Activated CD8-positive, alpha-beta memory T cell treated with anti-CD3 and anti-CD28 coated beads, Interleukin-2, amount 50 U/mL, for 48 hours (primary cell): ENCODE measurements at places on chromosomes 4 and X.

DNA sequence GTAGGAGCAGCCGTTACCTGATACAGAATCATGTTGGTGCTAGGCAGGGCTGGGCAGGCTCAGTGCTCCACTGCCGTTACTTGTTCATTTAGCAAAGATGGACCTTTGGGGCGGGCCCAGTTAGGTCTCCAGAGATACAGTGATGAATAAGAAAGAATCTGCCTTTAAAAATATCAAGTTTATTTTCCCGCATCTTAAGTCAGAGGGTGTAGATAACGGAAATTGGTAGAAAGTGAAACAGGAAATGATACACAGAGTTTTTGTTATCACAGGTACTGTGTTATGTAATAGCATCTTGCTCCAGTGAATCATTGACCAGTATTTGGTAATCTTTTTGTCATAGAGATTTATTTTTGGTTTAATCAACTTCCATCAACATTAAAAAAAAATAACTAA, 5.5 kb downstream of the TMEM131L start:
- DNase-seq: no peak

DNA sequence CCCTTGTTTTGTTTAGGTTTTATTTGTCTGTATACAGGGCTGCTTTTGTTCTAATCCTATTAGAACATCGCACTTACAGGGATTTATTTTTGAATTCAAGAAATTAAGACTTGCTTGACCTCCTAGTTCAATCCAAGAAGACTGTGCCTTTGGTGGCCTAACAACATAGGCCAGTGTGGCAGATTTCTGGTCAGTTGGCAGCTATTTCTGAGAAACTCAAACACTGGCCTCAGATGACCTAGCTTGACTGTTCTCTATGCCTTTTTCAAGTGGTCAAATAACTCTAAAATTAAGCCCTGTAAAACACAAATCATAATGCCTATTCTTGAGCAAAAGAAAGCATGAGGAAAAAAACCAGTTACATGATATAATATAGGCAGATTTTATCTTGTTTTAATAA, 89.3 kb upstream of the GPR34 start:
- DNase-seq: no peak

DNA sequence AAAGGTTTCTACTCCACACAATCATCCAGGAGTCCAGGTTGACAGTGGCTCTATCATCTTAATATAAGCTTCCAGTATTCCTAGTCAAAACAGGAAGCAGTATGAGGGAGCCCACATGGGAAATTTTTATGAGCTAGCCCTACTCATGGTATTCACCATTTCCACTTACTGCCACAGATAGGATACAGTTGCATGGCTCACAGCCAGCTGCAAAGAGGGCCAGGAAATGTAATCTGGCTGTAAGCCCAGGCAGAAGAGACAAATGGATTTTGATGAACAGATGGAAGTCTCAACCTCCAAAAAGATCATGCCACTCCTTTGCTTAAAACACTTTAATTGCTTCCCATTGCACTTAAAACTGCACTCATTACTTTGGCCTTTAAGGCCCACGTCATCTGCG, 150.6 kb downstream of the ADAMTS3 start:
- DNase-seq: no peak

GRCh38 chr4:20394512-20394911, 142.8 kb downstream of the SLIT2 start:
- DNase-seq: no peak

GRCh38 chr4:140174543-140174942, 20.6 kb upstream of the MAML3 start:
- no peak for DNase-seq

- no peak for DNase-seq
Observed at GRCh38 chr4:108466936-108467902, 153.2 kb upstream of the RPL34 start.

- no peak for DNase-seq
Observed at GRCh38 chr4:8852118-8852704, 19.4 kb downstream of the HMX1 start.

DNA sequence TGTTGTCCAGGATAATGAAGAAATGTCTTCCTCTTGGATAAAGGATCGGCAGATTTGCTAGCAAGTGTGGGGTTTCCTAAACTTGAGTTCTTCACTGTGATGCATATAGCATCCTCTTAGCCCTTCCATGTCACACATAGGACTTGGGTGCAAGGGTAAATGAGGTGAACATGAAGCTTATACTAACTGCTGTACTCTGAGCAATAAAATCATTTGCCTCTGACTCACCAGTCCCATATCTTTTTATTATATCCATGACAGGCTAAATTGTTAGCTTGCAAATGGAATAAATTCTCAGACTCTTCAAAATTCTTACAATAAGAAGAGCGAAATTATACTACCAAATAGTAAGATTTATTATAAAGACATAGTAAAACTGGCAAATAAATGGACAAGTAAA, 14.7 kb upstream of the TBC1D1 start:
- DNase-seq: no peak

DNA sequence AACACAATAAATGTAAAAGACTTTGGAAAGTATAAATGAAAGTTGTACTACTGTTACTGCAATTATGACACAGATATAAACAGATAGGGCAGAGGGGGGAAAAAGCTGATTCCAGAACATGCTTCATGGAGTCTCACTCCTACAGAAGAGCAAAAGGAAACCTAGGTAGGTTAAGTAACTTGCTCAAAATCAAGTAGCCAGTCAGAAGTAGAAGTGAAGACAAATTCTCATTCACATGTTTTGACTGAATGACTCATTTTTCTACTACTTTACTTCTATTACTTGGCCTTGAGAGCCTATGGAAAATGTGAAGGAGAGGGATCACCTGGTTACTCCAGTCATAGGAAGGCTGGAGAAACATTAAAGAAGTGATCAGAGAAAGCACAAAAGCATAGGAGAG, 23.6 kb upstream of the RASGEF1B start:
- no peak for DNase-seq

- DNase-seq: no peak
Observed at GRCh38 chr4:76605099-76605563, 170.1 kb downstream of the SHROOM3 start.

DNA sequence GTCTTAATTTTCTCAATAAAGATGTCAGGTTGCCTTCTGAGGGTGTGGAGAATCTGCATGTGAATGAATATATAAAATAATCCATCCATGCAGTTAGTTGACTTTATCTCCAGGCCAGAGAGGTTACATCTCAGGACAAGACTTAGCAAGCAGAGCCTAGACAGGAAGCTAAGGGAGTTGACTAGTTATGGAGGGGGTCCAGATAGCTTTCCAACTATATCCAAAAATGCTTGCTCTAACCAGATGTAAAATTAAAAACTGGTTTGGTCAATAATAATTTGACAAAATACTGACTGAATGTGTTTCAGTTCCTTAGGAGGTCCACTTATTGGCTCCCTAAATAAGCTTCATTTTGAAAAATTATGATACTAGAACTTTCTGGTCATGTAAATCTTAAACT, 101.4 kb downstream of the PAPSS1 start:
- DNase-seq: no peak

- no peak for DNase-seq
Observed at GRCh38 chrX:116490104-116490503, 27.3 kb upstream of the CT83 start.

DNA sequence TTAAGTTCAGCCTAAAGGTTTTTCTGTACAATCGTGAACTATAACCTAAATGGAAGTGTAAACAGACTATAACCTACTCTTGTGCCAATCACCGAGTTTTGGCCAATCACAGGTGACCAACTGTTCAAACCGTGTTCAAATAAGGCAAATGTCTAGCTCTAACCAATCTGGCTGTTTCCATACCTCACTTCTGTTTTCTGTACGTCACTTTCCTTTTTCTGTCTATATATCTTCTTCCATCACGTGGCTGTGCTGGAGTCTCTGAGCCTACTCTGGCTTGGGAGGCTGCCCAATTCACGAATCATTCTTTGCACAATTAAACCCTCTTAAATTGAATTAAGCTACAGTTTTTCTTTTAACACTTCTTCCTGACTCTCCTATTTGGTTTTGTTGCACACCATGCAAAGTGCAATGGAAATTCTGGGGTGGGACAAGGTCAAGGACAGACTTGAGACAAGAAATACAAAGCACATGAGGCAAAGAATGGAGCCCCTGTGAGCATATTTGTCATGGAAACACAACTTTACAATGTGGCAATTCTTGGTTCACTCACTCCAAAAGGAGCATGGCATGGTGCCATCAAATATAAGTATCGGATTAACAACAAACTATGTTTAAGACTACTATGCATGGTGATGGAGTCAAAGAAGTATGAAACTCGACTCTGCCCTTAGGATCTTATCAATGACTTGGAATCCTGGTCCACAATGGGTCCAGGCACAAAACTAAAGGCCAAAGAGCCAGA, 115.7 kb upstream of the FAM9B start:
- no peak for DNase-seq

GRCh38 chr4:112270640-112271421, 14.9 kb downstream of the TIFA start:
- no peak for DNase-seq

GRCh38 chr4:144658015-144658567, 12.1 kb downstream of the HHIP start:
- DNase-seq: no peak

- DNase-seq: no peak
Observed at GRCh38 chr4:25113915-25114904, 46.0 kb downstream of the SEPSECS start.
